ENCODE measurements at places on chromosomes 3 and 15.

DNA sequence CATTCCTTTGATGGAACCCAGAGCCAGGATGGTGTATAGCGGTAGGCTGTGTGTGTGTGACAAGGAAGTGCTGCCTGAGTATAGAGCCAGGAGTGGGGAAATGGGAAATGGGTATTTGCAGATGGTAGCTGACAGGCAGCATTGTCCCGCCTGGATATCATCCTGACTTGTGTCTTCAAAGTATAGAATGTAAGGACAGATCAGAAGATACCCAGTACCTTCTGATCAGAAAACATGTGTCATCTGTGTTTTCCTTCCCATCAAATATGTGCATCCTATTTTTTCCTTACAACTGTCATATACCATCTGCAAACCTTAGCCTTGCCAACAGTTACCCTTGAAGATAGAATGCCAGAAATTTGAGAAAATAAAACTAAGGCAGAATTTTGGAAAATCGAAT lies 146.2 kb upstream of the CBLB start:
- no peak for DNase-seq

- no peak for DNase-seq
Observed at GRCh38 chr3:45538641-45538986, 55.9 kb upstream of the LIMD1 start.

GRCh38 chr3:140859592-140860336 lies 81.9 kb upstream of the SLC25A36 start:
- no peak for DNase-seq

DNA sequence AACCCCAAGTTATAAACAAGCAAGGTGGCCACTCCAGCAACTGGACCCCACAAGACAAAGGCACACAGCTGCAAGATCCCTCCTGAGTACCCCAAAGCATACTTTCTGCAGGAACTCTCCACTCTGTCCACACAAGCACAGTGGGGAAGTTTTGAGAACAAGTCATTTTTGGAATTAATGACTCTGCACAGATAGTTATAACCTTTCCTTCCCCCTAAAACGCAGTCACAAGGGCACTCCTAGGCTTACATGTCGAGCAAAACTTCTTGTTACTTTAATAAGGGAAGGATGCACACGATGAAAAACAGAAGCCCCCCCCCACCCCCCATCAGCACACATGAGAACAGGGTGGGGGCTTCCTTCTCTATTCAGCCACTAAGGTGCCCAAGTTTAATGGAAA lies 1.2 kb downstream of the STIMATE start:
- DNase-seq: no peak

GRCh38 chr3:48273594-48274211 lies 32.8 kb downstream of the ZNF589 start:
- no peak for DNase-seq

DNA sequence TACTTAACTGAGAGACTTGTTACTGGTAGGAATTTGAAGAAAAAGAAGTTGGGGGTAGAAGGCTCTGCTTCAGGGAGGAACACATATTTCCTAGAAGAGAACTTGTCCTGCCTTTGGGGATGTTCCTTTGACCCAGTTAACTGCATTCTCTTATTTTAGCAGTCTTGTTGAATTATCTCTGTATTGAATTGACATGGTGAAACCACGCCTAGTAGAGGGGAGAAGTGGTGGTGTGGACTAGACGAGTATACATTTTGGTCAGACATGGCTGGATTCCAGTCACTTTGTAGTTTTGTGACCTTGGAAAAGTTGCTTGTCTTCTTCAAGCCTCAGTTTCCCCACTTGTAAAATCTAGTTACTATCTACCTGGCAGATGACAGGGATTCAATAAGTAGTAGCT lies 87.8 kb downstream of the FNDC3B start:
- no peak for DNase-seq

GRCh38 chr3:39216176-39216790 lies 23.9 kb upstream of the XIRP1 start:
- DNase-seq: no peak

- no peak for DNase-seq
Observed at GRCh38 chr15:69593981-69594966, 141.7 kb downstream of the RPLP1 start.

Data from AG04449 (cell line).